ENCODE measurements at places on chromosomes 3 and 15.

DNA sequence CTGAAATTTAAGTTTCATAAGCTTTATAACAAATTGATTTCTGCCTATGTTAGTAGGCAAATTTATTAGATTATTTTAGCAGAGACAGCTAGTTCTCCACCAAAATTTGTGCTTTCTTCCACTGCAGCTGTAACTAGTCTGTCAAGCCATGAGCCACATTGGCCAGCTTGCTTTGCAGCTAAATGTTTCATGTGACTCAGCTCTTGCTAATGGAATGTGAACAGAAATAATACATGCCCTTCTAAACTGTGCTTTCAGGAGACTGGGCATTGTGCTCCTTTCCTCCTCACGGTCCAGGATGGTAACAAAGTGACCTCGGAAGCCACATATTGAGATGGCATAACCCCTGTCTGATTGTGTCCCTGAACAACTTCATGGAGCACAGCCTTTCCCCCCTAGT lies 51.3 kb upstream of the KPNA4 start:
- no peak for DNase-seq

- no peak for DNase-seq
Measured at GRCh38 chr3:851098-851790, 241.6 kb upstream of the CNTN6 start.

DNA sequence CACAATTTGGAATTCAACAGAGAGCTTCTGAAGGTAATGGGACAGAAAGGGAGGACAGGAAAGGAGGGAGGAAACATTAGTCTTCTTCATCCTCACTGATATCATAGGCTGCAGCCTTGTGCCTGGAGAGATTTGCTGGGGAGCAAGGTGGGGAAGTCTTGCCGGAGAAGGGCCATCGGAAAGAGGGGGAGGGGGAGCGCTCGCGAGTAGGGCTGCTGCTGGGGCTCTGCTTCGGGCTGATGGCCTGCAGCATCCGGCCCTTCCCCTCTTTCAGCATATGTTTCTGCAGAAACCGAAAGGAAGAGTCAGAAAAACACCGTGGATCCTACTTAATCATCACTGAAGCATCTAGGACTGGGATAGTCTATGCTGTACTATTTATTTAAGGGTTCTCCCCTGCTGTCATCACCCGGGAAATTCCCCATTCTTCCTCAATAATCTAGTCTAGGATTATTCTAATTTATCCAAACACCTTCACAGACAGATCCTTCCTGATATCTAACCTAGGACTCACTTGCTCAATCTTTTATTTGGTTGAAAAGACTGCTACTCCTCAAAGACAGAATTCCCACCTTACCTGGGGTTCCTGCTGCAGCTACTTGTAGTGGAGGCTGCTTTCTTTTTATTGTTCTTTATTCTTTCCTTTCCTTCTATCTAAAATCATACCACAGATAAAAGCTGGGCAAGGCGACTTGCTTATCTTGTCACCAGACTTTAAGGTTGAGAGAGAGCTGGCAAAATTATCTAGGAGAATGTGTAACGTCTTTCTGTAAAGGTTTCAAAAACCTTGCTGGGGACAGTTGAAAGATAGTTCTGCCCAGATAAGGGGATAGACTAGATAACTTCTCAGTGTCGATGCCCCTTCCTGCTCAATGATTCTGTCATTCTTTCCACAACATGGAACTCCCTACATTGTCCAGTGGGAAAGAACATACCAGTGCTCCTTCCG lies 22.6 kb downstream of the SLC51A start:
- no peak for DNase-seq

DNA sequence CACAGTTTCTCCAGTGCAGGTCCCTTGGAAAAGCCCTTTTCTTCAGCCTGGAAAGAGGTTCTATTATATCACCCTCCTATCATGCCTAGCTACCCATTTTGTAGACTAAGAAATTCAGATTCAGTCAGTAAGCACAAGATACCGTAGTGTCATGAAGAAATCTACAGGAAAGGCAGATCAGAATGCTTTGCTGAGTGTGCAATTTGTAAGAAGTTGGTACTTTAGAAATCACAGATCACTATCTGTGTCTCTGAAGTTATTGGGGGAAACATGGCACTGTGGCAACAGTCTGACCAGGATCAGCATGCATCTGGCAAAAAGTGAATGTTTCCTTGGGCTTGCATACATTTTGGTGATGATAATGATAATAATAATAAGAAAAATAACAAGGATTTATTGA lies 531.8 kb downstream of the EPHB1 start:
- DNase-seq = no peak

- DNase-seq = no peak
Measured at GRCh38 chr3:42191443-42191747, 74.6 kb downstream of the CCK start.

DNA sequence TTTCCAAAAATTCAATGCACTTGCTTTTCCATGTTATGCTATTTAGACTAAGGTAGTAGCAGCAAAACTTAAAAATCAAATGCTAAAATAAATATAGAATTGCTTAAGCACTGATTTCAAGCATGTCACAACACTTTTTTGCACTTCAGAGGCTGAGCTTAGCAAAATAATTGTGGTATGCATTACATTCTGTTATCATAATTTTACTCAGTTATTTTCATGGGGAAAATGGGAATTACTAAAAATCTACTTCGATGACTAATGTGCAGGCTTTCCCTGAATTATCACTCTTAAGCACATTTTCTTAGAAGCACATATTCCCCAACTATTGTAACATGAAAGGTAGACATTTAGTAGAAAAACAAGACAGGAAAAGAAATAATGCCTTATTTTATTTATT lies 322.4 kb upstream of the CBLB start:
- no peak for DNase-seq

- DNase-seq = no peak
Measured at GRCh38 chr15:60875681-60876080, 353.4 kb downstream of the RORA start.

DNA sequence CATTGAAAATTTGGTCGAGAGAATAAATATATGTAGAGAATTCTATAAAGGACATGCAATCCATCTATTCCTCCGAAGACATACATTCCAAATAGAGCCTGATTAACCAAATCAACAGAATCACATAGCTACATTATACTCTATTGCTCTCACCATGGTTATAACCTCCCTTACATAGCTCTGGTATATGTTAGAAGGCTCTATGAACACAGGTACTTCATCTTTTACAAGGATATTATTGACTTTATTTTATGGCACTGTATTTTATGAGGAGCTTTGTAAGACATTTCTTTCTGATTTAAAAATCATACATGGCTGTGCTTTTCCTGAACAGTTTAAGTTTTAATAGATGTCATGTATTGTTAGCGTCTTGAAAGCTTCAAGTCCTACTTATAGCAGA lies 4.8 kb downstream of the IGSF10 start:
- DNase-seq = no peak

- DNase-seq = no peak
Measured at GRCh38 chr3:141414800-141415462, 46.6 kb downstream of the ZBTB38 start.

- DNase-seq = no peak
Measured at GRCh38 chr3:185058796-185059195, 94.1 kb downstream of the C3orf70 start.

DNA sequence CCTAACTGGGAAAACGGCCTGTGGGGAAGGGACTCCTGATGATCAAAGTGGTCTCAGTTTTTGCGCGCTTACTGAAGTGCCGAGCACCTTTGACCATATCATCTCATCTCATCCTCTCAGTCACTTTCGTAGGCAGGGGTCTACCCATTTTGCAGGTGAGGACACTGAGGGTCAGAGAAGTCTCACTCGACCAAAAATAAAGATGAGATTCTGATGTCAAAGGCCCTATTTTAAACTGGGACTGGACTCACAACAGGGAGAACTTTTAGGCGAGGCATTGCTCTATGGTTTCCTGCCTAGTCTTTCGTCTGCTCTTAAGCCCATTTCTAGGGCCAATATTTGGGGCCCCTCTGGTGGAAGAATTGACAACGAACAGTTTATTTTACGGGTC lies 830 bp downstream of the SLC6A11 start:
- no peak for DNase-seq

- no peak for DNase-seq
Measured at GRCh38 chr3:53775834-53776251, 70.4 kb downstream of the CHDH start.

DNA sequence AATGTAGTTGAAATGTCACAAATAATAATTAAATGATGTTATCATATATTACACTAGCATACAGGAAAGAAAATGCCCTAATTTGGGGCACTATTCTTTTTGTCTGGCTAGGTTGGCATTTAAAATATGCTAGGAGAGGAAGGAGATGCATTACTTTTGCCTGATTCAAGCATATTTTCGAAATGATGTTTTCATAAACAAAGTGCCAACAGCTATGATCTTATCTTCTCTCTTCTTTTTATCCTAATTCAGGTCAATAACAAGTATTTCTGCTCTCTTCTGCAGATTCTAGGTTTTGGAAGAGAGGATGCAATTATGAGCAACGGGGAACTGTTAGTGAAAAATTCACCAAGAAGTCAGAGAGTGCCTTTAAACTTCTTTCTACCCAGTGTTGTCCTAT lies 55.8 kb upstream of the NR2F2 start:
- no peak for DNase-seq

DNA sequence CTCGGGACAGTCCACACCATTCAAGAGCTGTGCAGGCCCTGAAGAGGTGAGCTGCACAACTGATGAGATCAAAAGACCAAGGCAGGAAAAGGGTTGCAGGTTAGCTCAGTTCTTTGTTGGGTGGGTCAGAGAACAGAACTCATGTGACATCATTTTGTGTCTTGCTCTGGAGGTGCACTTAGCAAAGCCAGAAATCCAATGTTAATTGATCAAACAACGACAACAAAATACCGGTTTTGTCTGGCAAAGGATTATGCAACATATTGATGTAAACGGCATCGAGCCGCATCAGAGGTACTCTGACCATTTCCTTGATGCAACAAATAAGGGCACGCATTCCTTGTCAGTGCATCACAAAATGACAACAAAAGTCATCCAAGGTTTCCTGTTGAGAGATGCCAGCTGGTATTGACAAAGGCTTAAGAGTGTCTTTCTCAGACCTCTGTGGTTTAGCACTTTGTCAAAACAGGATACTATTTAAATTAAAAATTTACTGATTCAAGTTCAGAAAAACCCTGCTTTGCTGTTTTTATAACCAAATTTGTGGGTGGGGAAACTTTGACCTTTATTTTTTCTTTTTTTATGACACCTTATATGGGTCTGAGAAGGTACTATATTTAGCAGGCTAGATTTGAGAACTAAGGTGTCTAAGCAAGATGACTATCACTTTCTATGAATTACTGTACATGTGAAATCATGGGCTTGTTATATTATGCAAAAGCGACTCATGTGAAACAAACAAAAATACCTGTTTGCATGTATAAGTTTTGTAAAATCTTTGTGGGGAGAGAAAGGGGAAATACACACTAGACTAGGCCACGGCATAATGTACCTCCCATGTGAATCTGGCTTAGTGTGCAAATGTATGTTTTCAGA lies 496.1 kb downstream of the FOXP1 start:
- DNase-seq = no peak

DNA sequence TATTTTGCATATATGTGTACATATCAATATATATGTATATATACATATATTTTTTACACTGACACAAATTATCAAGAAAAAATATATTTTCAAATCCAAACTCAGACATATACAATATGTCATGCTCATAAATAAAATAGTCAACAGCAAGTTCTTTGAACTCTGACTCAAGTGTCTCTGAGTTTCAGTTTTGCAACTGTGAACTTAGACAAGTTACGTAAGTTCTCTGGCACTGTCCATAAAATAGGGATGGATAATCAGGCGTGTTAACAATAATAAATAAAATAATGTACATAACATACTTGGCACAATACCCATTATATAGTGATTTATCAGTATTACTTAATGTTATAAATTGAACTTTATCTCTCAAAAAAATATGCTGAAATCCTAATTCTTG lies 12.1 kb upstream of the XRN1 start:
- DNase-seq = no peak

- DNase-seq = no peak
Measured at GRCh38 chr3:40237159-40237558, 72.3 kb upstream of the EIF1B start.

GRCh38 chr15:73019601-73020146 lies 32.6 kb upstream of the NEO1 start:
- DNase-seq = no peak

DNA sequence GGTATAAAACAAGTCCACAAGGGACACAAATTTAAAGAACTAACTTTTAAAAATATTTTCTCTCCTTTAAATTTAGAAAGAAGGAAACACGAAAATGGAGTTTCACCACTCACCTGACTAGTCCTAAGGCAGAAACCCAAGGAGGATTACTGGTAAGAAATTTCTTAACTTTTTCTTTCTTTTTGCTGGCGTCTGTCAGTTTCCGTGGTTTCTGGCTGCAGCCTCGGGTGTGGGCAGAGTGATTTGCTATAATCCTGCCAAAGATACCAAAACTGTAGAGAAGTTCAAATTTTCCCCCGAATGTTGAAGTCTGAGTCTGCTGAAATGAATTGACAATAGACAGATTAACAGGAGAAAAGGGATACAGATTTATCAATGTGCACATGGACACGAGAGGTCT lies 843.6 kb upstream of the ALCAM start:
- no peak for DNase-seq

DNA sequence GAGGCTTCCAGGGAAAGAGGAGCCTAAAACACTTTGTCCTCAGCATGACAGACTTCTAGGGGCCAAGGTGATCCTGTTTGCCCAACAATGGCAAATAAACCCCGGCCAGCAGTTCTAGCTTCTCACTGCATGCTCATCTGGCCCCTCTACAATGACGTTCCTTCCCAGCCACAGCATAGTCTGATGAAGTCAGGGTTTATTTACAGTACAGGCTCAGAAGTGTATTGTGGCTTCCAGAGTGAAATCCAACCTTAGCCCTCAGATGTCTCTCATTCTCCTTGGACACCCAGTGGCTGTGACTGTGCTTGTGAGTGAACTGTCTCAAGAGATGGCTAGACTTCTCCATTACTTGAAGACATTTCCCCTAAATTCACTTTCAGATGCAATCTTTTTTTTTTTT lies 40.8 kb downstream of the BFSP2 start:
- DNase-seq = no peak

GRCh38 chr15:58865425-58865880 lies 68.0 kb downstream of the SLTM start:
- DNase-seq = no peak

DNA sequence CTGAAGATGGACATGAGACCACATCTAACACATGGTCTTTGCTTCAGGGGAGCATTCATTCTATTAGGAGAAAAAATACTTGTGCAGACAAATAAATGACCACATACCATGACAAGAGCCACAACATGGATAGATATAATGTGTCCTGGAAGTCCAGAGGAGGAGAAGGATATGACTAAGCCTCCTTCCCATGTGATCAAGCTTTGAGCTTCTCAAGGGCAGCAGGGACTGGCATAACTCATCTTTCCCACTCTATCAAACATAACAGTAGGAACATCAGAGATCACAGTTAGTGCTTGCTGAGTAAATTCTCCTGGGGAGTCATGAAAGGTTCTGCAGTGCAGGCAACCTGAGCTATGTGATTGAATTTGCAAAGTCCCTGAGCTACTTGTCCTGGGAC lies 86.0 kb upstream of the LPP start:
- no peak for DNase-seq

DNA sequence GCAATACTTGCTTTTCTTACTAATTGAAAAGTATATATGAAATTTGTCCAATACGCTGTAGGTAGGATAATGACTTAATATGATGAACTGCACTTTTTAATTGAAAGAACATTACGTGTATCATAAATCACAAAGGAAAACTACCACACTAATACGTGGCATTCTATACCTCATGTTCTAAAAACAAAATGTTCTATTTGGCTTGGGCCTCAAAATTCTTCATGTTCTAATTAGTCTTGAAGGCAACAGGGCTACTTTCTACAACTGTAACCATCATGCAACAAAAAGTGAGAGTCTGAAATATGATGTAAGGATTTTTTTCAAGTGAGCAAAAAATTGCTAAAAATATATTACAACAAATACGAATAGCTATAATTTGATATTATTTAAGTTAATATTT lies 19.8 kb downstream of the THRB start:
- DNase-seq = no peak
